ENCODE measurements at places on chromosomes 4 and X.

GRCh38 chr4:170037481-170037880, 11.3 kb upstream of the MFAP3L start:
- no peak for DNase-seq

DNA sequence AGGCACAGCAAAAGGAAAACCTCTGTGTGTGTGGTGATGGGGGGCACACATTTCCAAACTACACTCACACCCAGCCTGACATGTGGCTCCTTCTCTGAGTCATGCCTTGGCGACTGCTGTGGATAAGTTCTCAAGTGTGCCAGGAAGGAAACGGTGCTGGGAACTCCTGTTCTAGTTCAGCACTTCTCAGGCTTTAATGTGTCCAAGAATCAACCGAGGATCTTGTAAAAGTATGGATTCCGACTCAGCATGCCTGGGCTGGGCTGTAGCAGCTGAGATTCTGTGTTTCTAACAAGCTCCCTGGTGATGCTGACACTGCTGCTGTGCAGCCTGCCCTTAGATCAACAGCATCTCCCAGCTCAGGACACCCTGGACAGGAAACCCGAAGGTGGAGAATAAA, 20.2 kb downstream of the CLNK start:
- no peak for DNase-seq

DNA sequence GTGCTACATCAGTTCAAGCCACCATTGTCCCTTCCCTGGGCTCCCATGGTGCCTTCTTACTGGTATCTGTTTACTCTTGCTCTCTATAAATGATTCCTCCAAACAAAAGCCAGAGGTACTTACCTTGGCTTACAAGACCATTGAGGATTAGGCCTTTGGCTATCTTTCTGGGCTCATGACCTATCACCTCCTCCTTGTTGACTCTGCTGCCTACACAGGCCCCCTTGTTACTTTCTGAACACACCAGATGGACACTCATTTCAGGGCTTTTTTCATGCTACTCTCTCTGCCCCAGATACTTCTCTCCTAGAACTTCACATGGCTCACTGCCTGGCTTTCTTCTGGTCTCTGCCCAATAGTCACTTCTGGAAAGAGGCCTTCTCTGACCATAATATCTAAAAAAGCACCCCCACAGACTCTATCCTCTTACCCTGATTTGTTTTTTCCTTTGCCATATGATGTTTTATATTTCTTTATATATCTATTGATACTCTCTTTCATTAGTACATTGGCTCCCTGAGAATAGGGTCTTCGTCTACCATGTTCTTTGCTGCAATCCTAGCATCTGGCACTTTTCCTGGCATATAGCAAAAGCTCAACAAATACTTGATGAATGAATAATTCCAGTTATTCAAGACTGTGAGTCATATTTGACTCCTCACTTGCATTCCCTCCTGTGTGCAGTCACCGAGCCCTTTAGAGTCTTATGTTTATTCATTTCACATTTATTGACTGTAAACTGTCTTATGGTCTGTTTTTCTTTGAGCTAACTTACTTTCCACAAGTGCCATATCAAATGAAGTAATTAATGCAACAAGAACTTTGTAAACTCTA, 27.1 kb upstream of the TAPT1 start:
- no peak for DNase-seq

GRCh38 chrX:127037159-127037558, 217.6 kb downstream of the PRR32 start:
- DNase-seq, result no peak

DNA sequence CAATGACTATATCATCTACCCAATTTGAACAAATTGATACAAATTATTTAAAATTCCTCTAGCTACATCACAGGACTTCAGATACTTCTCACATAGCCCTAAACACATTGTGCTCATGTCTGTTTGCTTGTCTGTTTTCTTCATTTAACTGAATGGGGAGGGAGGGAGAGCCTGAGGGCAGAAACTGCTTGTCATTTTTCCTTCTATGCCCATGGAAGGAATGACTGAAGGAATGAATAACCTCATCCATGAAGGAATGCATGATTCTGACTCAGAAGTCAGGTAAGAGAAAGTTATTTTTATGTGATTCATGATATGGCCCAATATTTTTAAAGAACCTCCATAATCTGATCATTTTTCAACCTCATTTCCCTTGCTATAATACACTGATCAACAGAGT, 418.0 kb upstream of the PITX2 start:
- no peak for DNase-seq

DNA sequence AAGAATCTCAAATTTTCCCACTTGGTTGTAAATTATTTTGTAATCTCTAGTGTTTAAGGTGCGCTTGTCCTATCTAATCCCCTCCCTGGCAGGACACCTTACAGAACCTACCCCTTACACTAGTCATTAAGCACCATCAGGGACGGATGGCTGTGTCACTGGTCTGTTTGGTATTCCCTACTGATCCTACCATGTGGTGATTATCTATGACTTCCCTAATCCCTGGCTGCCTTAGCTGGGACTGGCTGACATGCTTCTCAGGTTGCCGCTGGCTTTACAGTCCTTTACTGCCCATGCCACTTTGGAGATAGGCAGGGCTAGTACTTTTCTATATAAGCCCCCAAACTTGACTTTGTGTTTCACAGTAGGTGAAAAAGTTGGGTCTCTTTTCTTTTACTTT, 58.6 kb downstream of the ELOVL6 start:
- DNase-seq, result no peak
